ENCODE measurements at places on chromosomes 13 and 19. TPM values are rescaled to one million over a fixed set of nuclear protein-coding genes. Genes with fewer than 3 reads are reported as not detected.
A peak's percentile ranks its signal among the peaks of the same experiment; 100 is the strongest.

DNA sequence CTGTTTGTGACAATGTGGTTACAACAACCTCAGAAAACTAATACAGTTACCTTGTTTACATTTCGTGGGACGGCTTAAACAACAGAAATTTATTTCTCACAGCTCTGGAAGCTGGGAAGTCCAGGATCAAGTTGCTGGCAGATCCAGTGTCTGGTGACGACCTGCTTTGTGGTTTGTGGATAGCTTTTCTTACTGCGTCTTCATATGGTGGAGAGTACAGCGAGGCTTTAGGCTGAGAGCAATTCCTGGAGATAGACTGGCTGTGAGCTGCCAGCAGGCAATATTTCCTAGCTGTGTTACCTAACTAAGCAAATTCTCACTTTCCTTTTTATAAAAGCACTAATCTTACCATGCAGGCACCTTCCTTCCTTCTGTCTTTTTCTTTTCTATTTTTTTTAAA, 1203.5 kb upstream of the PRR20A start:
- DNase-seq: no peak

DNA sequence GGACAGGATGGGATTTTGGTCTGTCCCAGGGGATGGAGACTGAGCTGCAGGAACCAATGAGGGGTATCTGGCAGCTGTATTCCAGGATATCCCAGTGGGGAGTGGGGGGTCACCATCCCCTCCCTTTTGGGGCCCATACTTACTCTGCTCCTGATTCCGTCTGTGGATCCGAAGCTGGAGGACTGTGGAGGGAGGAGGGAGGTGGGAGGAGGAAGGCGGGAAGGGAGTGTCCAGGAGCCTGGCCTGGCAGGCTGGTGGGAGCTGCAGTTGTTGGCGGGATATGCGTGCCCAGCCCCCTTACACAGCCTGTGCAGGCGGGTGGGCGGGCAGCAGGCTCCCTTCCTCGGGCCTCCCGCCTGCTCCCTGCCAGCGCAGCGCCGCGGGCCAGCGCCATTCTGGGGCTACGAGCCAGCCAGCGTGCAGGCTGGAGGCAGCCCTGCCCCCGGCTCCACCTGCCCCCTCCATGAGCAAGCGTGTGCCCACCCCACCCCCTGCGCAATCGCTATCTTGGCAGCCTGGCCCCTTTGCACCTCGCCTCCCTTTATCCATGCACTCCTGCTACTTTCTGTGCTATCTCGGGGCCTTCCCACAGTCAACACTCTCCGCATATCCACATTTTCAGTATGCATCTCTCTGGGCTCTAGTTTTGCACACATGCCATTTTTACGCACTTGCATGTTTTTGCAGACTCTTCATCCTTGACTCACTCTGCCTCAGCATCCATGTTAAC, 2.8 kb downstream of the MAMSTR start:
- no peak for DNase-seq

DNA sequence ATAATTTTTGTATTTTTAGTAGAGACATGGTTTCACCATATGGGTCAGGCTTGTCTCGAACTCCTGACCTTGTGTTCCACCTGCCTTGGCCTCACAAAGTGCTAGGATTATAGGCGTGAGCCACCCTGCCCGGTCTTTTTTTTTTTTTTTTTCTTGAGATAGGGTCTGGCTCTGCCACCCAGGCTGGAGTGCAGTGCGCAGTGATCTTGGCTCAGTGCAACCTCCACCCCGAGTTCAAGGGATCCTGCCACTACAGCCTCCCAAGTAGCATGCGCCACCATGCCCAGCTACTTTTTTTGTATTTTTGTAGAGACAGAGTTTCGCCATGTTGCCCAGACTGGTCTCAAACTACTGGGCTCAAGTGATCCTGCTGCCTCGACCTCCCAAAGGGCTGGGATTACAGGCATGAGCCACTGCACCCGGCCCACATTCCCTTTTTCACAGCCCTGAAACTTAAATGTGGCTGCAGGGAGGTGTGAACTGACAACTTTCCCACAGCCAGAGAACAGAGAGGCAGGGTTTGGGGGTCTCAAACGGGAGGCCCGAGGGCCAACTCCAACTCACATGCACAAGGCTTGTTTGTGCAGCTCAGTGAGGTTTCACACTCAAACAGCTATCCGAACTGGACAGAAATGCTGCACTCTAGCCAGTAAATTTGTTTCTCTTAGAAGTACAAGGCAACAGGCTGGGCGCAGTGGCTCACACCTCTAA, 4.4 kb upstream of the S1PR5 start:
- no peak for DNase-seq

GRCh38 chr13:110183910-110184309, 123.0 kb downstream of the COL4A1 start:
- no peak for DNase-seq

DNA sequence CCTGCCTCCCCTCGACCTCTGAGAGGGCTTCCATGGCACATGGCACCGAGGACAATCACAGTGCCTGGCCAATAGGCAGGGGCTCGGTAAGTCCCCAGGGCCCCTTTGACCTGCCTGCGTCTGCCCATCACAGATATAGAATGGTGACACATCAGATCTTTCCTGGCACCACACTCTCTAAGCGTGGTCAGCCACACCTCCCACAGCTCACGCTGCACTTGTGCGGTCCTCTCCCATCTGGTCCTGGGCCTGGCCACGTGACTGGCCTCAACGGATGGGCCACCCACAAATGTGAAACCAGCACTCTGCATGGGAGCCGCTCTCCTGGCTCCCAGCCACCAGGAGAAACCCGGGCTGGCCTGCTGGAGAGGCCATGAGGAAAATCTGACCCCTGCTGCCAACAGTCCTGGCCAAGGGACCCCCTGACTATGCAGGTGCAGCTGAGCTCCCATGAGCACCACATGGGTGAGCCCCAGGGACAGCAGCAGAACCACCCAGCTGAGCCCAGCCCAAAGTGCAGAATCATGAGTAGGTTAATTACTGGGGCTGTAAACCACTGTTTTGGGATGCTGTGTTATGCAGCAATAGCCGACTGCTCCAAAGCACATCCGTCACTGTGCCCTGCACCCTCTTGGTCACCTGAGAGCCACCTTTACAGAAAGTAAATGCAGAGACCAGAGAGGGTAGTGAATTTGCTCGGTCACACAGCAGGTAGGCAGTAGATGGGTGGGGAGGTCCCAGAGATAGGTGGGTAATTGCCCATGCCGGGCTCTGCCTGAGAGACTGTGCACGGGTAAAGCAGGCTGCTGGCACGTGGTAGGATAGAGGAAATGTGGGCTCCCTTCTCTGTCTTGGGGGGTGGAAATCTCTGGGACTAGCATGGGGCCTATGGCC, 9.7 kb upstream of the MEF2B start:
- no peak for DNase-seq

DNA sequence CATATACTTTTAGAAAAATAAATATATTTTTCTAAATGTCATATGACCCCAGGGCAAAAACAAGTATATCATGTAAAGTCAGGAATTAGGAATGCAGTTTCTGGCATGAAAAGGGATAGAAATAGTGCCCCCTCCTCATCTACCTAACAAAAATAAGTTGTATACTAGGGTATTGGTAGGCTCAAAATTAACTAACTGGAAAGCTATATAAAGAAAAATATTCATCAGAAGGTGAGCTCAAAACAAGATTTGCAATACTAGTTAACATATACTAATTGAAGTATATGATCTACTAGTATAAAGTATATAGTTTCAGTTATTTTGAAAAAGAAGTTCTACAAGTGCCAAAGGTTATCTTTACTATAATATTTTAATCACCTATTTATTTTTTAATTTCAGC, 200.2 kb downstream of the GPC5 start:
- no peak for DNase-seq

GRCh38 chr19:16668176-16668575, 7.2 kb downstream of the TMEM38A start:
- DNase-seq: no peak

- no peak for DNase-seq
These were observed 257.8 kb downstream of the TBC1D4 start for GRCh38 chr13:75224053-75224742.

- no peak for DNase-seq
These were observed 462.5 kb upstream of the KLF12 start for GRCh38 chr13:74596691-74597090.

GRCh38 chr19:46862503-46862834, 1.7 kb downstream of the ARHGAP35 start:
- DNase-seq: no peak

- DNase-seq: no peak
These were observed 11.4 kb upstream of the KRTDAP start for GRCh38 chr19:35501684-35502083.

- no peak for DNase-seq
These were observed 27.6 kb downstream of the TMPRSS9 start for GRCh38 chr19:2387367-2388288.

GRCh38 chr19:52170304-52170703, 1.1 kb downstream of the ZNF836 start:
- no peak for DNase-seq

- DNase-seq: no peak
These were observed 65.5 kb downstream of the EPSTI1 start for GRCh38 chr13:42926555-42926954.

DNA sequence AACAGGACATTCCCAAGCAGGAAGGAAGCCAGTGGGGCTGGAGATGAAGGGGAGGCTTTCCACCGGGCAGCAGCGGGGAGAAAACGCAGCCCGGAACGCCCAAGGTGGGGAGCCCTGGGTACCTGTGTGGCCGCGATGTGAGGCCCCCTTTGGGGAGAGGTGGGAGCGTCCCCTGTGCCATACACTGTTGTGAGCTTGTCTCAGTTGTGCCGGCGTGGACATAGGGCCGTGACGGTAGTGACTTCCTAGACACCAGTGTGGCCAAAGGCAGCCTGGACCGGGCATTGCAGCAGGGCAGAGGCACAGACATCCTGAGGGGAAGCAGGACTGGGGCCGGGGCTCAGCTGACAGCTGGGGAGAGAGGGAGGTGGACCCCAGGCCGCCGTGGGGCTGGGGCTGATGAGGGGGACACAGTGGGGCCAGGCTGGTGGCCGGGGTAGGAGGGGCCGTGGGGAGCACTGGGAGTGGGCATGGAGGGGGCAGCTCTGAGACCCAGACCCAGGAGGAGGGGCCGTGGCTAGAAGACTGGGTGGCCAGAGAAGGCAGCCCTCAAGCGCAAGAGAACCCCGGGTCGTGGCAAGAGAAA, 38.5 kb upstream of the TFDP1 start:
- no peak for DNase-seq

- DNase-seq: no peak
These were observed 242.6 kb upstream of the EDNRB start for GRCh38 chr13:78161266-78161665.

DNA sequence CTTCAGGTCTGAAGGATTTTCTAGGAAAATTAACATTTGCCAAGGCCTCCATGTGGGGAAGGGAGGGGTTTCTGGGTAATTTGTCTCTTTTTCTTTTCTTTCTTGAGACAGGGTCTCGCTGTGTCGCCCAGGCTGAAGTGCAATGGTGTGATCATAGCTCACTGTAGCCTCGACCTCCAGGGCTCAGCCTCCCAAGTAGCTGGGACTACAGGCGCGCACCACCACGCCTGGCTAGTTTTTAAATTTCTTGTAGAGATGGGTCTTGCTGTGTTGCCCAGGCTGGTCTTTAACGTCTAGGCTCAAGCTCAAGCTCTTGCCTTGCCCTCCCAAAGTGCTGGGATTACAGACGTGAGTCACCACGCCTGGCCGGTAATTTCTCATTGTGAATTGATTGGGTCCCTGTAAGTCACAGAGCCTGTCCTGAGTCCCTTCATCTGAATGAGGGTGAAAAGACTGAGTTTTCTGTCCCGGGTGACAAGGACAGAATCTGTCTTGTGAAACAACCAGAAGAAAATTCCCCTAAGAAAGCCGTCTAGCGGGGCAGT, 10.0 kb upstream of the SPC24 start:
- DNase-seq: no peak

GRCh38 chr19:48768994-48769713, 13.8 kb downstream of the FGF21 start:
- no peak for DNase-seq

- no peak for DNase-seq
These were observed at the start of gene CLC for GRCh38 chr19:39737891-39738290. Gene CLC (minus strand): TSS chr19:39738029. CDS start chr19:39737952, 77 bp downstream.

DNA sequence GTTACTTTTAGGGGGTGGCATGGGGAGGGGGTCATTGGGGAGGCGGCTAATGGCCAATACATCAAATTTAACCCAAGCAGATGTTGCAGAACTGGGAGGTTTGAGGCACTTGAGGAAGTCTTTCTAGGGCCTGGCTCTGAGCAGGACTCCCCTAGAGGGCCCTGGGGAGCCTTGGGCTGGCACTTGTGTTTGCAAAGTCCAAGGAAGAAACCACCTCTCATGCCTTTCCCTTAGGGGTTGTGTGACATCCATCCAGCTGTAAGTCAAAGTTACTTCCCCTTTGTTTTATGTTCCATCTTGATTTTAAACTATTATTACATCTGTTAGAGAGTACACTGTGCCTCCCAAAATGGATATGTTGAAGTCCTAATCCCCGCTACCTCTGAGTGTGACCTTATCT, 159.9 kb downstream of the KATNAL1 start:
- DNase-seq: no peak

- no peak for DNase-seq
These were observed 53.8 kb downstream of the SLC6A16 start for GRCh38 chr19:49271080-49271753.

DNA sequence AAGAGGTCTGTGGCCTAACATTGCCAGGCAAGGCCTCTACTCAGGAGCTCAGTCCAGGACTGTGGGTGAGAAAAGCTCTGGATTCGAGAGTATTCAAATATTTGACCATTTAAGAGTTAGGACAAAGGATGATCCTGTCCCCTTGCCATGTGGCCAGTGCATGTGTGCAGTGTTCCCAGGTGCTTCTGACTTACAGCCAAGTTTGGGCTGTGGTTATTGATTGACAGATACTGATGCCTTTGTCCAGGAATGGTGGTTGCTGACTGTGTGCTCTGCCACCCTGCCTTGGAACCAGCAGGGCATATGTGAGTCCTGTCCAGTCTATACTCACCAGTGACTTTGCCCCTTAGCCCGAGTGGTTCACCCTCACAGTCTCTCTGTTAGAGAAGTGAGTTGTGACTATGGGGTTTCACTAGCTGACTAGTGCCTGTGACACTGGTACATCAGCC, 51.9 kb downstream of the GARRE1 start:
- no peak for DNase-seq

- DNase-seq: peak; percentile 71
These were observed 443.1 kb upstream of the SPRY2 start for GRCh38 chr13:80783926-80784565.

GRCh38 chr19:41999071-41999877, 5.2 kb upstream of the ATP1A3 start:
- DNase-seq: no peak

The PCDH9 gene
- polyA plus RNA-seq: 13.7 TPM

The OR7D2 gene
- polyA plus RNA-seq: 2.0 TPM

The LGALS7B gene
- polyA plus RNA-seq: 3.2 TPM

The RFPL4A gene
- polyA plus RNA-seq: 0.09 TPM

The RXFP2 gene
- 1.3 TPM for polyA plus RNA-seq

The C19orf38 gene
- 1.8 TPM for polyA plus RNA-seq

The EFNB2 gene
- polyA plus RNA-seq: 127 TPM

The PRRG2 gene
- 6.5 TPM for polyA plus RNA-seq

The CLEC17A gene
- polyA plus RNA-seq: not detected

The RFXANK gene
- 77.0 TPM for polyA plus RNA-seq

The IGFL3 gene
- polyA plus RNA-seq: not detected

The IRS2 gene
- 12.0 TPM for polyA plus RNA-seq

The LRG1 gene
- 1.1 TPM for polyA plus RNA-seq

The PROZ gene
- polyA plus RNA-seq: 4.8 TPM

The PEG3 gene
- polyA plus RNA-seq: 64.2 TPM

All from renal pelvis (tissue), 12 donors.